ENCODE measurements at places on chromosomes 4 and X.

DNA sequence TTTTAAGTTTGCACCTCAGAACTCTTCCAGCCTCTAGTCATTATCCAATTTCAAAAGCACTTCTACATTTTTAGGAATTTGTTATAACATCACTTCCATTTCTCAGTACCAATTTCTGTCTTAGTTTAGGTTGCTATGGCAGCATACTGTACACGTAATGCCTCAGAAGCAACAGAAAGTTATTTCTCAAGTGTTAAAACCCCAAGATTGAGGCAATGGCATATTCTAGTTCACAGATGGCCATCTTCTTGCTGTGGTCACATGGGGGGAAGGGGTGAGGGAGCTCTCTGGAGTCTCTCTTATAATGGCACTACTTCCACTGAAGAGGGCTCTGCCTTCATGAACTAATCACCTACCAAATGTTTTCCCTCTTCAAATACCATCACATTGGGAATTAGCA, 220.3 kb upstream of the CTSO start:
- DNase-seq, result no peak

- no peak for DNase-seq
These were observed 125.6 kb upstream of the S100G start for GRCh38 chrX:16524316-16524715.

GRCh38 chrX:17494216-17494615, 119.2 kb downstream of the NHS start:
- no peak for DNase-seq

DNA sequence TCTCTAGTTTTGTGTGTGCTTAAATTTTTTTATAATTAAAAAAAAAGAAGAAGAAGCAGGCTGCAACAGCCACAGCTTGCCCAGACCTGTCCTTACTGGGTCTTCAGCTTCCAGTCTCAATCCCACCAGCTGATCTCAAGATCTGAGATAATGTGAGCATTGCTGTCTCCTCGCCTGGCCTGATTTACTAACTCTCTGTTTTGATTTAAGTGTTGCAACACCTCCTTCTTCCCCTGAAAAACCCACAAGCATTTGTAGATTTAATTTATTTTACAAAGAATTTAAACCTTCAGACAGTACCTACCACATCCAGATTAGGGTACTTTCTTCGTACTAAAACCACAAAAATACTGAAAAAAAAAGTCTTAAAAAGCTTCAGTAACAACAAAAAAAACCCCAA, 38.0 kb downstream of the FAM241A start:
- peak; percentile 25 for DNase-seq

DNA sequence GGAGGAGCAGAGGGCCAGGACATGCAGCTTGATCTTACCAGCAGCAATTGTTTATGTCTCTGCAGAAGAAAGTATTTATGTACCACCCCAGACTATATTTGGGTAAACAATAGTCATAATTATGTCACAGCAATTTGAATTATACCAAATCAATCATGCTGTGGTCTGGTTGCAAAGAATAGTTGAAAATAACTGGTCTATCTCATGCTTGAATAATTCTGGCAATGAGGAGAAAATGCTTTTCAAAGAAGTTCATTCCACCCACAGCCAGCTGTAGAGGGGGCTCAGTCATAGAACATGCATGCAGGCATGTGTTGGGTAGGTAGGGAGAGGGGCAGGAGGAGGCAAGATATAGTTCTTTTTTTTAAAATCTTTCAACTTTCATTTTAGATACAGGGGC, 399.2 kb downstream of the IL15 start:
- DNase-seq, result no peak

GRCh38 chr4:137678796-137679195, 146.5 kb upstream of the PCDH18 start:
- DNase-seq, result no peak

DNA sequence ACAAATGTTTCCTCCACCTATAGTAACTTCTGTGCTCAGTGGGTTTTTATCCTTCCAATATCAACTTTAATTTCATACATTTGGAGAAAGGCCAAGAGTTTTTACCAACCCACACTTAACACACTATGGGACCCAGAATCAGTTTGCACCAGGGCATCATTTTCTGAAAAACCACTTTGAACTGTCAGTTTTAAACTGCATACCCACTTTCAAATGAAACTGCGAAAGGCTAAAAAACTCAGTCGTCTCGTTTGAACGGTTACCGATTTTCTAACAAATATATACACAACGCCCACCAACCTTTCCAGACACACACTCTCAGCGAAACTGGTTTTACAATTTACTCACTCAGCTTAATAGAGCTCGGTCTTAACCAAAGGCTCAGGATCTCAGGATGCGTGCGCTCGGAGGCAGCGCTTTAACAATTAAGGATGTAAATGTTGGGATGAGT, 376 bp downstream of the ABCG2 start:
- no peak for DNase-seq

DNA sequence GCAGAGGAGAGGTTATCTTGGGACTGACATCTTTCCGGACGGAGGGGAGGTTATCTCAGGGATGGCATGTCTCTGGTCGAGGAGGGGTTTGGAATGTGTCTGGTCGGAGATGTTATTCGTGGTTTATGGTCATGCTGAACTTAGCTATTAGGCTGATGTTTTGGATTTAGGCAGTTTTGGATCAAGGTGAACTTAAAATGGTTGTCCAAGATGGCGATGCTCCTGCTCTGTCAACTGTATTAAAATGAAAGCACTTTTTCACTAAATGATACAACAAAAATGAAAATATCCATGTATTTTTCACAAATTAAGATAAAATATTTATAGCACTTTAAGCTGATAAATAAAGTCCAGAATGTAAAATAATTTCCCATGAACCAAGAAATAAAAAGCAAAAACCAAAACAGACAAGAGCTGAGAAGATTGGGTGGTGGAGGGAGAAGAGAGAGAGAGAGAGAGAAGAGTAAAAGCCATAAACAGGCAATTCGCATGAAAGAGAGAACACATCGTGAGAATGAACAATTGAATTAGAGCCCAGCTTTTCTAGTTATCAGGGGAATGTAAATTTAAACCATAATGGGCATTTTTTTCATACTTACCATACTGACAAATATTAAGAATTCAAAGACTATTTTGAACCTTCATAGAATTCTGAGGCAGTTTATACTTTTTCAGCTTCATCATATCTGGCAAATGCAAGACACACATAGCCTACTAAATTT, 2236.0 kb upstream of the AGA start:
- no peak for DNase-seq

GRCh38 chr4:20520901-20521300, 179.4 kb upstream of the PACRGL start:
- DNase-seq, result no peak

DNA sequence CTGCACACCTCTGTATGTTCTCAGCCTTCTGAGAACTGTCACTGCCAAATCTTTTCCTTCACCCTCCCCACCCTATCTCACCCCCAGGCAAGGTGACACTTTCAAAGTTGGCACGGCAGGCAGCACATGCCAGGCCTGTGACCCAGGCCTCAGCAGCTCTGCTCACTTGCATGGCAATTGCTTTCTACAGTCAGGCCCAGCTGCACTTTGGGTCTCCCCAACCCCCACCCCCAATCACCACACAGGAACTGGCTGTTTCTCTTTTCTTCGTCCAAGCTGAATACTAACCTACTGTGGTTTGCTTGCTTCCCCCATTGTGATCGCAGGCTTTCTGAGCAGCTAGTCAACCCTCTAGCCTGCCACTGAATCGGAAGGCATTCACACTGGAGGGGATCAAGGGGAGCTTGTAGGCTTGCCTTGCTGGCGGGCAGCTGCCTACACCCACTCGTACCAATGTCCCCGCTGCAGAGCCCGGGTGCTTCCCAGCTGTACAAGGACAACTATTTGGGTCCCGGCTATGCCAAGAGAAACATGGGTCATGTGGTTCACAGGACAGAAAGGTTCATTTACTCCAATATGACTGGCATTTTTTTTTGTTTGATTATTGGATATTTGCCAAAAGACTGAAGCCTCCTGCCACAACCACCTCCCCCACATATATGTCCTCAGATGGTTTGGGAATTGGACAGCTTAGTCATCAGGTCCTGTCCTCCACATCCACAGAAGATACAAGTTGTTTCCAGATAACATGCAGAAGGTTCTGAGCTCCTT, 28.1 kb downstream of the SLC25A43 start:
- no peak for DNase-seq

- no peak for DNase-seq
These were observed 40.7 kb downstream of the SPATA18 start for GRCh38 chr4:52091801-52092200.

GRCh38 chrX:48864210-48864609, 28.8 kb upstream of the PCSK1N start:
- DNase-seq, result no peak

DNA sequence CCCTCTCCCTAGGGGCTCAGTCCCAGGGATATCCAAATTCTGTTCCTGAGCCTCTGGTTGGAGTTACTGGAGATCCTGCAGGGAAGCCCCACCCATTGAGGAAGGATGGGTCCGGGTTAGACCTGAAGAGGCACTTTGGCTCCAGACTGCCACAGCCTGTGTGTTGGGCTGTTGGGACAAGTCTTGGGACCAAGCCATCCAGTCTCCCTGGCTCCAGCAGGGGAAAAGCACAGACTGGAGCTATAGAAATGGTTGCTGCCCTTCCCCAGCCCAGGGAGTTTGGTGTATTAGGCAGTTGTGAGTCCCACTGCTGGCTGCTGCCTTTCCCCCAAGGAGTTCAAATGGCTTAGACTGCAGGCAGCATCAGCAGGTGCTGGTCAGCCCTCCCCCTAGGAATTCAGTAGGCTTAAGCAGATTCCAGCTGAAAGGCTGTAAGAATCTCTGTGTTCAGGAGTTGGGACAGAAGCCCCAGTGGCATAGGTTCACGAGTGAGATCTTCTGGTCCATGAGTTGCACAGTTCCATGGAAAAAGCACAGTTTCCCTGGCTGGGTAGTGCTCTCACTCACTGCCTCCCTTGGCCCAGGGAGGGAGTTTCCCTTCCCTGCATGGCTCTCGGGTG, 344.0 kb upstream of the EPHA5 start:
- DNase-seq, result no peak

DNA sequence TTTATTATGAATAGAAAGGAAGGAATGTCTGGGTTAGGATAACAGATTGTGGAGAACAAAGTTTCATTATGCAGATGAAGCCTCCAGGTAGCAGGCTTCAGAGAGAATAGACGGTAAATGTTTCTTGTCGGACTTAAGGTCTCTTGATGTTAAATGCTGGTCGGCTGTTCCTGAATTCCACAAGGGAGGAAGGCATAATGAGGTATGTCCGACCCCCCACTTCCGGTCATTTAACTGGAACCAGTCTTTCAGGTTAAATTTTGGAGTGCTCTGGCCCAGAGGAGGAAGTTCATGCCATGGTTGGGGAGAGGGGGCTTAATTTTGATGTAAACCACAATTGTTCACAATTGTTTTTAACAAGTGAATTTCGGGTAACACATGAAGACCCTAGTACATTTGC, 158.1 kb upstream of the VCX3A start:
- DNase-seq, result no peak

DNA sequence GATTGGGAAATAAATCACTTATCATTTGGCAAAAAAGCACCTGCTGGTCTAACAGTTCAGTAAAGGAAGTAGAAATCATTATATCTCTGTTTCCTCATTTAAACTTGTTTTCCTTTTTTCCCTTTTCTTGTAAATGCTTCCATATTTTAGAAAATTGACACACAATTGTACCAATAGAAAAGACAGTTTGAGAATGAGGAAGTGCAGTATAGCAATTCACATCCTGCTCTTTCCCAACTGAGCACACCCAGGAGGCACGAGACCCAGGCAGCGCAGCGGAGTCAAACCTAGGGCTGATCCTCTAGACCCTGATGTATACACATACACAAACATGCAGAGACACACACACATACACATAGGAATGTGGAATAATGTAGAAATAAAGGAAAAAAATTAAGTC, 74.8 kb upstream of the PACRGL start:
- DNase-seq, result no peak

GRCh38 chr4:13296986-13297385, 187.2 kb downstream of the RAB28 start:
- no peak for DNase-seq

GRCh38 chr4:168521721-168522120, 24.9 kb downstream of the PALLD start:
- DNase-seq, result no peak

GRCh38 chr4:82789025-82789776, 9.4 kb downstream of the SCD5 start:
- DNase-seq, result no peak
